ENCODE measurements at places on chromosomes 11 and 22.

GRCh38 chr11:105070306-105070705 lies 25.2 kb upstream of the CARD16 start:
- DNase-seq: no peak

DNA sequence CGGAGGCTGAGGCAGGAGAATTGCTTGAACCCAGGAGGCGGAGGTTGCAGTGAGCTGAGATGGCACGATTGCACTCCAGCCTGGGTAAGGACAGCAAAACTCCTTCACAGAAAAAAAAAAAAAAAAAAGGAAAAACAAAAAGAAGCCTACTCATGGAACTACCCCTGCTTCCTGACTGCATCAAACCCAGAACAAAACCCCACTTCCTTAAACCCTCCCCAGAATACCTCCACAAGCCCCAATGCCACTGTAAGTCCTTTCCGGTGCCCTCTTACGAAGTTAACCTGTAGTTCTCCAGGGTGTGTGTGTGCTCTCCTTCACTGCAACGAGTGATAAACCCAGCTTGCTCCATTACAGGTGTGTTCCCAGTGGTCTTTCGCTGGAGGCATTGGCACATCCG lies 8.6 kb upstream of the TOLLIP start:
- DNase-seq: no peak

DNA sequence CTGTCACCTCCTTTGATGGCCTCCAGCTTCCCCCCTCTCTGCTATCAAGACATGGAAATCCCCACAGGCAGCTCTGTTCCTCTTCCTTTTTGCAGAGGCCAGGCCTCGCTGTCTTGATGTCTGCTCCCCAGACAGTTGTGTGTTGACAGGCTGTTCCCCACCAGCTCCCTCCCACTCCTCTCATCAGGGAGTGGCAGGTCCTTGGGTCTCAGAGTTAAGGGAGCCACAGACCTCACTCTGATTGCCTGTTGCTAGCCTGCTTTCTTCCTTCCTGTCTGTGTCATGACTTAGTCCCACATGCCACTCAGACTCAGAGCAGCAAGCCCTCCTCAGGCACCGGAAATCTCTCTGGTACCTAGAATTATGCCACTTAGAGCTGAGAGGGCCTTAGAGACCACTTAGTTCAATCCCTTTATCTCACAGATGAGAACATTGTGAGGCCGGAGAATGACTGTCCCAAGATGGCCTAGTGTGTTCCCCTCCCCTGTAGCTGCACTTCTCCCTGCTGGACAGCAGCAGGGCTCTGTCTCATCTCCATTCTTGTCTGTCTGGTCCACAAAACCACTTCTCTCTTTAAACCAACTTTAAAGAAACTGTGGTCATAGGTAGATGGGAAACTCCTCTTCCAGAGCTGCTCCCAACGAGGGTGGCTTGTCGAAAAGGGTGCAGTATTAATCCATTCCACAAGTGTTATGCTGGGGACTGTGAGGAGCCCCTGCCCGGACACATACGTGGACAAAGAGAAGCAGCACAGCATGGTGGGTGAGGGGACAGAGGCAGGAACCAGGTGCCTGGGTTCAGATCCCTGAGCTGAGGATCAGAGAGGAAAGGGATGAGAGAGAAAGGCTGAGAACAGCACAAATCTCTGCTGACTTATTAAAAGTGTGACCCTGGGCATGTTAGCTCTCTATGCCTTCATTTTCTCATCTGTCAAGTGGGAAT lies 4.2 kb downstream of the AMPD3 start:
- DNase-seq: no peak

- DNase-seq: peak; percentile 67
These were observed 7.4 kb upstream of the CLMP start for GRCh38 chr11:123202155-123203151.

- no peak for DNase-seq
These were observed 5.8 kb upstream of the MS4A14 start for GRCh38 chr11:60390419-60390818.

GRCh38 chr11:80085563-80085962 lies 644.7 kb upstream of the TENM4 start:
- DNase-seq: no peak

- no peak for DNase-seq
These were observed 15.2 kb upstream of the MTMR2 start for GRCh38 chr11:95939091-95939490.

GRCh38 chr11:81596704-81597103 lies 1137.0 kb downstream of the FAM181B start:
- no peak for DNase-seq

GRCh38 chr22:24043958-24044357 lies 32.9 kb downstream of the CABIN1 start:
- DNase-seq: no peak

DNA sequence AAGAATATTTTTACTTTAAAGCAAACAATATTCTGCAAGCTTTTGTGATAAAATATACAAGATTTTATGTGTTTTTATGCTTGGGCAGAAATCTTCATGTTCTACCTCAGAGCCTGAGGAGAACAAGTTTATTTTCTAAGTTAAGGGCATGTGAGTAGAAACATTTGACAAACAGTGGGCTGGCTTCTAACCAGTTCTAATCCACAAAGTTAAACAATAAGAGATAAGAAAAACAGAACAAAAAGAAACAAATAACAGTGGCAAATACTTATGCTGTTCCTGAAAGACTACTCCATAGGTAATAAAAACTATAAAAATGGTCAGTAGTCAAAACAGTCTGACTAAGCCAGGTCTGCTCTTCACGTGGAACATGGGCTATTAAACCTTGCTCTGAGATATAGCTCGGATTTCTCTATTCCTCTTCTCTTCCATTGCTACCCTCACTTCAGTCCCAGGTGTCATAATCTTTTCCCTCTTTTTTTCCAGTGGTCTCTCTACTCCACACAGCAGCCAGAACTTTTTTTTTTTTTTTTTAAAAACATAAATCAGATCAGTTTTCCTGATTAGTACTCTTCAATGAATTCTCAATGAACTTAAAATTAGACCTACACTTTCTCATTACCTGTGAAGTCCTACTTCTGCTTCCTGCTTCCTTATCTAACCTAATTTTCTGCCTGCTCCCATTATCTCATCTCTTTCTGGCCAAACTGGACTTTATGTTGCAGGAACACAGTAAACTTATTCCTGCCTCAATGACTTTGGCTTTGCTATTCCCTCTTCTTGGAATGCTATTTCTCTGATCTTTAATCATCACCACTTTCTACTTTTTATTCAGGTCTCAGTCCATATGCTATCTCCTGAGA lies 671.1 kb upstream of the CCDC90B start:
- DNase-seq: no peak

DNA sequence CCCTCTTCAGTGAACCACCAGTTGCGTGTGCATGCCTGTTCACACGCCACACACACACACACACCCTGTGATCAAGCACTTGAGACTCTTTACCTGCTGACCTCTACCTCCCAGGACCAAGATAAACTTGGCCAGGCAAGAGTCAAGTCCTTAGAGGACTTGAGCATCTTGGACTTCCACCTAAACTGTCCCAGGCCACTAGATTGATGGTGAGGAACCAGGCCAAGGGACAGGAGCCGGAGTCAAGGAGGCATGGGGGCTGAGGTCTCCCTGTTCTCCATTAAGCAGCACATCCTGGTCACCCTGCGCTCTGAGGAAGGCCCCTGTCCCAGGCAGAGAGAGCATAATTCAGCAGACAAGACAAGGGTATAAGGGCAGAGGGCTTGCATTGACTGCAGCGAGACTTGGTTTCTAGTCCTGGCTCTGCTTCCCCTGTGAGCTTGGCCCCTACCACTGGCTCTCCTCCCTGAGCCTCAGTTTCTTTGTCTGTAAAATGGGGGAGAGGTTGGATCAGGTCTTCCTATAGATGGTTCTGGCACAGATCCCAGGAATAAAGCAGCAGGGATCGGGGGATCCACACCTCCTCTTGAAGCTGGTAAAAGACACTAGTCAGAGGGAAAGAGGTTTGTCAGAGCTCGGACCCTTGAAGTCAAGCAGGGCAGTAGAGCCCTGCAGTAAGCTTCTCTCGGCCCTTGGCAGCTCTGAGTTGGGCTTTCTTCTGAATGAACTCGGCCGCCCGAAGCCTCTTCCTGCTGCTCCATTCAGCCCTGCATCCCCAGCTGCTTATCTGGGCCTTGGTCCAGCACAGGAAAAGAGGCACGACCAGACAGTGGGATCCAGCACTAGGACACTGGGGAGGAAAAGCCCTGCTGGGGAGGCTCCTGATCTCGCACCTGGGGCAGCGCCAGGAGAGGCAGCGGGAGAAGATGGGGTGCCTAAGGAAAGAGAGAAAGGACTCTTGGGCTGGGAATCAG lies 2.0 kb downstream of the CREB3L1 start:
- DNase-seq: peak; percentile 89

GRCh38 chr11:57248780-57249383 lies 11.8 kb upstream of the APLNR start:
- peak; percentile 79 for DNase-seq

DNA sequence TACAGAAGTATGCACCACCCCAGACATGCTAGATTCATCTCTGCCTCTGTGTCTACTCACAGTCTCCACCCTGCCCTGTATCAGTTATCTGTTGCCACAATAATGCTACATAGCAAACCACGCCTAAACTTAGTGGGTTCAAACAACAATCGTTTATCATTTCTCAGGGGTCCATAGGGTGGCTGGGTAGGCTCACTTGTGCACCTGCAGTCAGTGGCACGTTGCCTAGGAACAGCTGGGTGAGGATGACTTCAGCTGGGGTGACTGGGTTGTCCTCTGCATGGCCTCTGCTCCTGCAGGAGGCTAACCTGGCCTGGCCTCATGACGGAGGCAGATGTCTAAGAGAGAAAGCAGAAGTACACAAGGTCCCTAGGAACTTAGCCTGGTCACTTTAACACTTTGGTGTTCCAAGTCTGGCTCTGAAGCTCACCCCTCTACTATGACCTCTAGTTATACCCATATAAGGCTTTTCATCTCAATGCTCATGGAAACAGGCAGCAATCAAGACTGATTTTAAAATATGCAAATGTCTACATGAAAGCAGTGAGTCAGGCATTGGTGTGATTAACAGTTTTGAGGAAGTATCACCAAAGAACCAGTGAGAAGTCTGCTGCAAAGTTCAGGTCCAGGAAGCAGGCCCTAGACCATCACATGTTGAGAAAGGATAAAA lies 10.7 kb downstream of the OLFML1 start:
- no peak for DNase-seq

DNA sequence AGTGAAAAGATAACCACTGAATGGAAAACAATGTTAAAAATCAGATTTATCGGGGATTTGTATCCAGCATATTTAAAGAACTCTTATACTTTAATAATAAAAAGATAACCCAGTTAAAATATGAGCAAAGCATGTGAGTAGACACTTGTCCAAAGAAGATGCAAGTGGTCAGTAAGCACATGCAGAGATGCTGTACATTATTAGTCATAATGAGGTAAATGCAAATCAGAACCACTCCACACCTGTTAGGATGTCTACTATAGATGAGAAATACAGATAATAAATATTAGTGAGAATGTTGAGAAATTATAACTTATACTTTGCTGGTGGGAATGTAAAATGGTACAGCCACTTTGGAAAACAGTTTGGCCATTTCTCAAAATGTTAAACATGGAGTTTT lies 28.0 kb downstream of the QSER1 start:
- no peak for DNase-seq

GRCh38 chr11:60951904-60952741 lies at the start of gene SLC15A3:
TSS of gene SLC15A3 (minus strand) at chr11:60952176. CDS start at chr11:60951551, 625 bp downstream.
- DNase-seq: peak; percentile 68

- no peak for DNase-seq
These were observed 9.3 kb upstream of the GLB1L3 start for GRCh38 chr11:134266841-134267251.

- DNase-seq: no peak
These were observed 64.7 kb upstream of the FAT3 start for GRCh38 chr11:92159931-92160330.

DNA sequence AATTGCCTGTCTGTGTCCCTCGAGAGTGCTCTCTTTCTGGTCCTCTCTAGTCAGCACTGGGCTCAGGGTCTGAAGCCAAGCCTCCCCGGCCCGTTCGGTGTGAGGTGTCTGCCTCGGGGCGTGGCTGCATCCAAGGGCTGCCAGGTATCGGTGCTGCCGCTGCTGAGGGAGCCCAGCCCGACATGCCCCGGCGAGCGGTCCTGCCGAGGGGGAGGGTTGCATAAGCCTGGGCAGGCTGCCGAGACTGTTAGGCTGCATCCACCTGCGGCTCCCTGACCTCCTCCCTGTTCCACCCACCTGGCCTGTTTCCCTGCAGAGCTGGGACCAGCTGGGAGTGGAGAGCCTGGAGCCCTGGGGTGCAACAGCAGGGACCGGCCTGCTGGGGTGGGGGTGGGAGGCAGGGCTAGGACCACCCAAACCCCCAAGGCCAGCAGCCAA lies 6.3 kb downstream of the OVOL1 start:
- DNase-seq: no peak

- DNase-seq: no peak
These were observed 157.1 kb upstream of the CEP126 start for GRCh38 chr11:101757741-101758140.

DNA sequence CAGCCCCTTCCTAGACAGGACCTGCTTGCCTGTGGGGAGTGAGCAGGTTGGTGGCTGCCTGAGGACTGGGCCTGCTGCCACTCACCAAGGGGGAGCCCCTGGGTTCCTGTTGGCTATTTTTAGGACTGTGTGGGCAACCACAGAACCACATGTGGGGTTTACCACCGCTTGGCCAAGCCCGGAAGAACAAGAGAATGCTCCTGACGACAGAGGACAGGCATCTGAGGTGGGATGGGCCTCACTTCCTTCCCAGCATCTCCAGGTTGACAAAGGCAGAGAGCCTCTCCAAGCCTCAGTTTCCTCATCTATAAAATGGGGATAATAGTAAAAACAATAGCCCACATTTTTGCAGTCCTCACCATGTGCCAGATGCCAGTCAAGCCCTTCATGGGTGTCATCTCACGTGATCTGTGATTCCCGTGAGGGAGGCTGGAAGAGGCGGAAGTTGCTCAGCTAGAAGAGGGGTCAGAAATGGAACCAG lies 43.6 kb downstream of the LRRC32 start:
- peak; percentile 58 for DNase-seq

GRCh38 chr11:45289369-45289768 lies 3.2 kb upstream of the SYT13 start:
- DNase-seq: no peak

DNA sequence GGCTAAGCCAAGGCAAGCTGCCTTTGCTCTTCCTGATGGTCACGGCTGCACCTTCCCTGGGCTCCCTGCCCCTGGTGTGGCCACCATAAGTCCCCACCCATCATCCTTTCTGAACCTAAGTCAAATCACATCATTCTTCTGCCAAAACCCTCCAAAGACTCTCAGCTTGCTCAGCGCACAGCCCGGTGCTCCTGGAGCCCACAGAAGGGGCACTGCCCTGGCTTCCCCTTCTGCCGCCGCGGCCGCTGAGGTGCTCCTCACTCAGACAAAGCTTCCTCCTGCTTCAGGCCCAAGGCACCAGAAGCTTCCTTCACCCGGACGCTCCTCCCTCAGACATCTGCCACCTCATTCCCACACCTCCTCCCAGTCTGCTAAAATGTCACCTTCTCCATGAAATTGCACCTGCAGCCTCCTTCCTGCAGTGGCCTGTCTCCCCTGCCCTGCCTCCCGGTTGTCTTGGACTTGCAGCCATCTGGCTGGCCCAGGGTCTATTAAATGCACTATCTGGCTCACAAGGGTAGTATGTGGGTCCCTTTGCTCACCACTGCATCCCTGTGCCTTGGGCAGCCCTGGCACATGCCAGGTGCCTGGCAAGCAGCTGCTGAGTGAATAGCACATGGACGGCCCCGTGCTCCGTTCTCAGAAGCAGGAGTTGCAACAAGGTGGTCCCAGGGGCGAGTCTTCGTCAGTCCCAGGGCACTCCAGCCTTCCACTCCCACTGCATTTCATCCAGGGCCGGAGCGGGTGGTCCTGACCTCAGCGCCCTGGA lies 108.2 kb downstream of the WNT7B start:
- no peak for DNase-seq

Data from right hindlimb (tissue), 1 donor.